ENCODE measurements at places on chromosomes 3 and 15.
A peak's percentile ranks its signal among the peaks of the same experiment; 100 is the strongest.

DNA sequence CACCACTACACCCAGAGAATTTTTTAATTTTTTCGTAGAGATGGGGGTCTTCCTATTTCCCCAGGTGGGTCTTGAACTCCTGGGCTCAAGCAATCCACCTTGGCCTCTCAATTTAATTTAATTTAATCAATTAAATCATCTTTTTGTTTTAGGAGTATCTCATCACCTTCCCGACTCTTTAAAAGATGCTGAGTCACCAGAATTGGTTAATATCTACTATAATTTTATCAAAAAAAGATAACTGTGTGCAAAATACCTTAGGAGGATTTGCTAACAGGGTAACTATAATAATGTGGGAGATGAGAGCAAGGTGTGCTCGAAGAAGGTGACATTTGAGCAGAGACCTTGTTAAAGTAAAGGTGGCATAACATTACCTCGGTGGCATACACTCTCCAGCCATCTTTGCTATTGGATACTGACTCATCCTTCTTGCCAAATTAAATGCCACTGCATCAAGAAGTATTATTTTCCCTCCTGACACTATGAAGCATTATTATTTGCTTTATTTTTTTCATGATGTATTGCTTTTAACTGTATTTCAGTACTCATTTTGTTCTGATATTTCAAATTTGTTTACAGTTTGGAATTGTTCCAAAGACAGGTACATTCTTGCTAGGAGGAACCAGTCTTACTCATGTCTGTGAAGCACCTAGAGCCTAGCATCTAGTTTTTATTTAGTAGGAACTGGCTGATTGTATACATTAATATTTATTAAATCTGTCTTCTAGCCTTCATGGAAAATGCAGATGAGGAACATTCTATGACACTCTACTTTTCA, 200.7 kb downstream of the MBNL1 start:
- no peak for DNase-seq

DNA sequence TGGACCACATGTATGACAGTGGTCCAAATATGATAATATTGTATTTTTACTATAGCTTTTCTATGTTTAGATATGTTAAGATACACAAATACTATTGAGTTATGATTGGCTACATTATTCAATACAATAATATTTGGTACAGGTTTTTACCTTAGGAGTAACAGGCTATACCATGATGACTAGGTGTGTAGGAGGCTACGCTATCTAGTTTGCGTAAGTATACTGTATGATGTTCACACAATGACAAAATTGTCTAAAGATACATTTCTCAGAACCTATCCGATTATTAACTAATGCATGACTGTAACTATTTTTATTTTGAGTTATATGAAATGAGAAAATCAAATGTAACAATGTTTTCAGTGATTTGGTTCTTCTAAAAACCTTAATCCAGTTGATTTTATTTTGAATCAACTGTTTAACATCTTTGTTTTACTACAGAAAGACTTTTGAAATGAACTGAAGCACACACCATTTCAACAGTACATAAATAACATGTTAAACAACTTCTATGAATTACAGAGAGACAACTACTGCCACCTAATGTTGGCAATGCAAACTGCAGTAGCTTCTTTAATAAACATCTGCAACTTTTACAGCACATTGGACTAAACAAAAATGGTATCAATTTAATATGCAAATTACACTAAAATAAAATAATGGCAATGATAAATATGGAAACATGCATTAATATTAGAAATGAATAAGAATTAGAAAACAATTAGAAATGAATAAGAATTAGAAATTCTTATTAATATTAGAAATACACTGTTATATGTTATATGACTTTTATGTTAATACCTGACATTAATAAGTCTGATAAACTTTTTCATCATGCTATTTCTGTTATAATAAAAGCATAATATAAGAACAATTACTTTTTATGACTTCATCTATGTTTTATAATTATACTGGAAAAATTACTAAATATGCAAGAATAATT, 255.7 kb downstream of the MBNL1 start:
- DNase-seq = peak; percentile 6

GRCh38 chr3:138066383-138066782, 49.0 kb downstream of the DZIP1L start:
- no peak for DNase-seq

GRCh38 chr3:193590088-193590856, 2.7 kb upstream of the OPA1 start:
- DNase-seq = no peak

DNA sequence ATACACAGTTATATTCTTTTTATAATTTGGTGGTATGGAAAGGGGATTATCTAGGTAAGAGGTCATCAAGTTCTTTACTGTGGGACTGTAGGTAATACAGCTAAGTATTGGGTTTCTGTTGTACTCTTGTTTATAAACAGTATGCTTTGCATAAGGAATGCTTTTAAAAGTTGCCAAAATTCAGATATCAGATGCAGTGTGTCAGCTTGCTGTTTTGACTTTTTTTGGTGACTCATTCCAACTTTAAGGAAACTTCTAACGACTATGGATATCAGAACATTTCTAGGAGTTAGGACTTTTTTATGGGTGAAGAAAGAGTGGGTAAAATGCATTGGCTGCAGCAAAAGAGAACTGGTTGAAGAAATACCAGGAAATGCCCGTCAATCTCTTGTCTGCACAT, 2.8 kb downstream of the SCAANT1 start:
- DNase-seq = no peak

DNA sequence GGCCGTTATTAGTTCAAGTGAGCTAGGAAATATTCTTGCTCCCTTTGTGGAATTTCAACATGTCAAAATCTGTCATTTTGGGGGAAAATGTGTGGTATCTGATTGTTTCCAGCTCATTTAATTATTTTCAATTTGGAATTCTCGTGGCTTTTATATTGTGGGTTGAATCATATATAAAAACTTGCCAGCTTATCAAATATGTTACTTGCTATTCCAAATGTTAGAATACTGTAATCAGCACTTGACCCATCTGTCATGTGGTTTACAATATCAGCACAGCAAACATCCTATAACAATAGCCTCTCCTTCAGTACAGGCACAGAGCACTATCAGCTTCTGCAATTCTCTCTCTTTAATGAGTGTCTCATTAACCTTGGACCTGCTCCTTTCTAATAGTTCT, 130.2 kb upstream of the FEZF2 start:
- DNase-seq = no peak

GRCh38 chr3:123034120-123034519, 6.6 kb upstream of the SEMA5B start:
- no peak for DNase-seq

GRCh38 chr15:25838871-25839195, 24.3 kb downstream of the ATP10A start:
- DNase-seq = no peak

- DNase-seq = no peak
These were observed 641.3 kb upstream of the ZNF385D start for GRCh38 chr3:22392286-22392685.

Data from T follicular helper cell (primary cell).